Iris pigment epithelial cell (primary cell): ENCODE measurements at places on chromosomes 7 and 10.
A peak's percentile ranks its signal among the peaks of the same experiment; 100 is the strongest.

DNA sequence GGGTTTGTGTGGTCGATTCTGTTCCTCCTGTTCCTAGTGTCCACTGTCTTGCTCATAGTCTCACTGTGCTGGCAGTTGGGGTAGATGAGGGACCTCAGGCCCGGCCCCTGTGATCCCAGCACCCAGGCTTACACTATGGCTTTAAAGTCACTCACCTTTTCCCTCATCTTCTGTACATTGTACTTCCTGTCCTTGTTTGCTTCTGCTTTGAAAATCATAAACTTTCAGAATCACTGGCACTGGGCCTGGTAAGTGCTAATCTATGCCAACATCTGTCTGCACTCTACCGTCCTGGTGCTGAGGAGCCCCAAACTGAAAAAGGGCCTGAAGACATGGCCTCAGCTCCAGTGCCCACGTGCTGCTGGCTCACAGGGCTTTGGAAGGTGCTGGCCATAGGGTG is 5.7 kb upstream of the TAS2R60 start:
- DNase-seq, result no peak

GRCh38 chr7:109003742-109004141 is 434.1 kb downstream of the DNAJB9 start:
- peak; percentile 22 for DNase-seq

DNA sequence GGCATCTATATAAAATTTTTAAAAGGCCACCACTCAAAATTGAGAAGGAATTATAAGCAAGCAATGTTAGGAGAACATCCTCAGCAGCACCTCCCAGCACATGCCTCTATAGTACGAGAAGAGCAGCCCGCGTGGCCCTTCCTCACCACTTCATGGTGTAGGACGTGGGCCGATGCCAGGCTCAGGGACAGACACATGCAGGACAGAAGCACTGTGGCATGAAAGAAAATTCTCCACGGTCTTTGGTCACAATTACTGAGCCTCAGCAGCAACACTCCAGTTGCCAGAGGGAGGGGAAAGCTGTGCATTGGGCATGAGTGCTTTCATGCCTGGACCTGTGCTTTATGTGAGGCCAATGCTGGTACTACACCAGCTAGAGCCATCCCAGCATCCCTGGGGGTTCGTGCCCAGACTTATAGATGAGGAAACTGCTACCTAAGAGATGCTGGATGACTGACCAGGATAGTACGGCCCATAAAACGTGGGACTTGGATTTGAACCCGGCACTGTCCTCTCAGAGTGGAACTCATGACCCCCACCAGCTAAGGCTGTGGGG is 164.7 kb downstream of the ADAM12 start:
- no peak for DNase-seq

DNA sequence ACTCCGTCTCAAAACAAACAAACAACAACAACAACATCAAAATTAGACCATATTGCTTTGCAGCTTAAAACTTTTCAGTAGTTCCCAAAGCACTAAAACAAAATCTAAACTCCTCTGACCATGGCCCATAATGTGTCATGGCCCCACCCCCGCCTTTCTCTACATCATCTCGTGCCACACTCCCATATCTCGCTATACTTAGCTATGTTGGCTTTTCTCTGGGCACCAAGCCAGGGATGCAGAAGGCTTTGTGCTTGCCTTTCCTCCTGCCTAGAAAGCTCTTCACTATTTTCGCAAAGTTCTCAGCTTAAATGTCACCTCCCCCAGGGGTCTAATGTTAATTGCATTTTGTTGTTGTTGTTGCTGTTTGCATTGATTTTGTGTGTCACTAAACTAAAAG is 15.1 kb upstream of the SLC16A12 start:
- DNase-seq, result peak; percentile 23

DNA sequence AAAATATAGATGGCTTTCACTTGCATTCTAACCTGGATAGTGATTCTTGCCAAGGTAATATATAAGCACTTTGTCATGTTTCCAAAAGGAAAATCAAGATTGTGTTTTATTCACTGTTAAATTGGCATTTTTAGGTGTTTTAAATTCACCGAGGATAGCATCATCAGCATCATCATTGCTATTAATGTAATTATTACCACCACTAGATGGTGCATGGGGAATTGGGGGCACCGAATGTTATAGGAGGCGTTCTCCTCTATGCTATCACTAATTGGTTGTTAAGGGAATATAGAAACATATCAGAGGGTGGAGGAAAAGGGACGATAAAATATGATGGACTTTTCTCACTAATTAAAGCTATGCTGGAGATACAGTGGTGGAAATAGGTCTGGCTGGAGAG is 95.5 kb downstream of the CELF2 start:
- DNase-seq, result no peak

GRCh38 chr7:36312064-36312914 is 77.4 kb upstream of the ANLN start:
- no peak for DNase-seq

GRCh38 chr7:143280160-143280559 is 4.6 kb upstream of the TMEM139 start:
- no peak for DNase-seq

- DNase-seq, result no peak
Measured at GRCh38 chr10:110733218-110733952, 89.2 kb downstream of the RBM20 start.

DNA sequence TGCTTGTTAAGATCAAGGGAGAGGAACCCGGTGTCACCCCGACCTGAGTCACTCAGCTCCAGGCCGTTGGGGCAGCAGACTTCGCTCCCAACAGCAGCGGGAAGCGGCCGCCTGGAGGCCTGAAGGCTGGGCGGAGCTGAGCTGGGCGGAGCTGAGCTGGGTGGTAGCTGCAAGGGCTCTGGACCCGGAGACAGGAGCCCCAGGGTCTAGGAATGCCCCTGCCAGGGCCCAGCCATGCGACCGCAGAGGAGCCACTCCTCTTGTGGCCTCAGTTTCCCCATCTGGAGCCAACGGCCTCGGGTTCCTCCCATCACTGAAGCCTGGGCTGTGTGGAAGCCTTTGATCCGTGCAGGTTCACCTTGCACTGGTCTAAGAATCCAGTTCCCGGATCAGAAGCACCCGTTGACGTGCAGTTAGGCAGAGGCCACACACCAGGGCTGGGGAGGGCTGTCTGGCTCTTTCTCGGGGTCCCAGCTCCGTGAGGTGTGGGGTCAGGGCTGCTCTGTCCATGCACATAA is 21.9 kb upstream of the DPYSL4 start:
- no peak for DNase-seq

DNA sequence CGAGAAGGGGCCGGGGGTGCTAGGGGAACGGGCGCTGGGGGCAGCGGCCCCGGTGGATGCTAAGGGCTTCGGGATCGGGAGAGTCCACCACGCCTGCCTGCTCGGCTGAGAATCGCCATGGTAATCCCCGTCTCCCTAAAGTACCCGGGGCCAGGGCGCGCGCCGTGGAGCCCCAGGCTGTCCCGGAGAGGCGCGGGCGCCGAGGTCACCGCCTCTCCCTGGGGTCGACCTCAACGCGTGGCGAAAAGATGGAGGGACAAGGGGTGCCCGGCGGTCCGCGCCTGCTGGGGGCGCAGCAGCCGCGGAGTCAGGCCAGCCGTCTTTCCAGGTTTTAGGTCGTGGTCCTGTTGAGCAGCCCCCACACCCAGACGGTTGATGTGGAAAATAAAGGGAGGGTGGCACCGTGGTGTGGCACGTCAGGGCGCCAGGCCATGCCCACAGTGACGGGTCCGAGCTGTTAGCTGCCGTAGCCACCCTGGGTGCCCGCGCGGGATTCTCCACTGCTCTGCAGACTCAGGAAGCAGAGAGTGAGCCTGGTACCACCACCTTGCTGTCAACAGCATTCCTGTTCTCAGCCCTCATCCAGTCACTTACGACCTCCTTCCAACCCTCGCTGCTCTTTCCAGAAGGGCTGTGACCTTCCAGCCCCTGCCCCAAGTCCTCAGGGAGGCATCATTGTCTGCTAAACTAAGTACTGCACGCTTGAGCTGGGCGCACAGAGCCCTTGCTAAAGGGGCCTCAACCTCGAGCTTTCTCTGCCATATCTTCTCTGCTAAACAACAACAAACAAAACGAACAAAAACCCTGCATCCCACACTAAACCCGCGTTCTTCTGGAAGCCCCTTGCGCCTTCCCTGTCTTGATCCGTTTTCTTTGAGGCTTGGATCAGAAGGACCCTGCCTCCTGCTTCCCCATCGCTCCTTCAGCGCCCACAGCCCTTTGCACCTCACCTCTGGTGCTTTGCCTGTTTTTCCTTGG is 666 bp downstream of the SMKR1 start:
- no peak for DNase-seq
